ENCODE measurements at places on chromosomes 5 and 9. TPM values are rescaled to one million over a fixed set of nuclear protein-coding genes. Genes with fewer than 3 reads are reported as not detected.

Gene FAXDC2
- total RNA-seq = 8.3 TPM

Gene MEGF10
- 0.21 TPM for total RNA-seq

Gene GPR150
- 0.31 TPM for total RNA-seq

DNA sequence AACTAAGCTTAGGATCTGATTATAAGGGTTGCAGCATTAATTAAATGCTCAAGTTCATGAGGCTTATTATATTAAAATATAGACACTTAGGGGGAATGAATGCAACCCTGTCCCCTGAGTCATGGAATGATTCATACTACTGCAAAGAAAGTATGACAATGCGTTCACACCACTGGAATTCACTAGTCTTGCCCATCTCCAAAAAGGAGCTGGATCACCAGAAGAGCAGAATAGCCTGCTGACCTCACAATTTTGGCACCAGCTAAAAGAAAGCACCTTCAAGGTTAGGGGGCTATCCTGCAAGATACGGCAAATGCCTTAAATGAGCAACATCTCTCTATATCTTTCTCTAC is 32.0 kb upstream of the TMED7 start:
- DNase-seq = no peak

- DNase-seq = no peak
Measured at GRCh38 chr5:150256410-150257064, 33.0 kb downstream of the CAMK2A start.

DNA sequence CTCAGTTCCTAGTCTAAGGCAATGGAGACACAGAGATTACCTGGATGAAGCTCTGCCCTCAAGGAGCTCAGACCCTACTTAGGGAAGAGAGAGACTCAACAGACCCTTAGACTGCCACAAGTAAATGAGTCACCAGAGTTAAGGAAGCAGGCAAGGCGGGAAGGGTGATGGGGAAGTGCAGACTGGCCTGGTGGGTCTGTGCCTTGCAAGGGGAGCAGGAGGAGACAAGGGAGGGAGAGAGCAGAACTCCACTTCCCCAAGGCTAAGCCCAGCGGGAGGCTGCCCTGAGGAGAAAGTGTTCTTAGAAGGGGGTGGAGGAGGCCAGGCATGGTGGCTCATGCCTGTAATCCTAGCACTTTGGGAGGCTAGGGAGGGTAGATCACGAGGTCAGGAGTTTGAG is 83.7 kb downstream of the HRH2 start:
- DNase-seq = no peak
